Fibroblast of lung (primary cell): ENCODE measurements at places on chromosomes 3 and 15. TPM values are rescaled to one million over a fixed set of nuclear protein-coding genes. Genes with fewer than 3 reads are reported as not detected.

The ATP8B4 gene
- 1.5 and 3.5 TPM in 2 replicates for polyA plus RNA-seq

The MAGEL2 gene
- polyA plus RNA-seq = not detected in 2 replicates

The CIDEC gene
- polyA plus RNA-seq = 0.08 TPM in 1 of 2 replicates, not detected in the other

The PARP6 gene
- polyA plus RNA-seq = 31.9 and 37.7 TPM in 2 replicates

The VEPH1 gene
- 13.1 and 16.6 TPM in 2 replicates for polyA plus RNA-seq

The FBLN2 gene
- 25.4 and 48.4 TPM in 2 replicates for polyA plus RNA-seq

The VGLL3 gene
- 41.8 and 222 TPM in 2 replicates for polyA plus RNA-seq

The BCL2A1 gene
- 0.31 and 2.6 TPM in 2 replicates for polyA plus RNA-seq
